DMS53 (cell line): ENCODE measurements at places on chromosomes 5 and 9.
A peak's percentile ranks its signal among the peaks of the same experiment; 100 is the strongest.

- no peak for DNase-seq
Measured at GRCh38 chr9:106358331-106358730, 504.6 kb upstream of the ZNF462 start.

DNA sequence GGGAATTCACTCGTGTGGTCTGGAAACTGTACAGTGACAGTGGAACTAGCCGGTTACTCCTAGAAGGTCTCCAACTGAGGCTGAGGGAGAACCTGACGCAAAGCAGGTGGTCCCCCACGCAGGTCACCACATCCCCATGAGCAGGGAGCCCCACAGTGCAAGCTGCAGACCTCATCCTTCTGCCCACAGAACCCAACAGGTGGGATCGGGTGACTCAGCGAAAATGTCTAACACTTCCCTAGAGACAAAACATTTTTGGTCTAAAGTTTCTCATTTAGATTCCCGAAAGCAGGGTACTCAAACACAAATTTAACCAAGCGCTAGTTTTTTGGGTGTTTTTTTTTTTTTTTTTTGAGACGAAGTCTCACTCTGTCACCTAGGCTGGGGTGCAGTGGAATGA, 62.4 kb upstream of the RETREG1 start:
- DNase-seq: no peak

DNA sequence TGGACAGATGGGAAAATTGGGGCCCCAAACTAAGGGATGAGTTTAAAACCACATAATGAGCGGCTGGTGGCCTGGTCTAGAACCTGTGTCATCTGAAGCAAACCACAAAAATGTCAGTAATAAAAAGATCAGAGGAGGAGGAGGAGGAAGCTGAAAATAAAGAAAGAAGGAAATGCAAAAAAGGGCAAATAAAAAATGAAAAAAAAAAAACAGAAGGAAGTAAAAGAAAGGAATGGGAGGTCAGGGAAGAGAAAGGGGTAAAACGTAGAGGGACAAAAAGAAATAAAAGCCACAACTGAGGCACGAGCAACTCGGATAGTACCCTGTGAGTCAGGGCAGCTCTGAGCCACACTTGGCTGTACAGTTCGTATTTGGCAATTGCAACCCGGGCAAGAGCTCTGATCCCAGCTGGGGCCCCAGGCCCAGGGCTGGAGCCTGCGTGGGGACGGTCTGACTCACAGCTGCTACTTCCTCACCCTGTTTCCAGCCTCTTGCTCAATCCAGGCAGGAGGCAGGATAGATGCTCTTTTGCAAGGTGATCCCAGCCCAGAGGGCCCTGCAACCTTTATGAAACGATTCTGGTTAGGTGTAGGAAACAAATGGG, 137.9 kb upstream of the TRIM32 start:
- DNase-seq: no peak

GRCh38 chr9:113578882-113579282, 115.4 kb downstream of the RGS3 start:
- peak; percentile 69 for DNase-seq

DNA sequence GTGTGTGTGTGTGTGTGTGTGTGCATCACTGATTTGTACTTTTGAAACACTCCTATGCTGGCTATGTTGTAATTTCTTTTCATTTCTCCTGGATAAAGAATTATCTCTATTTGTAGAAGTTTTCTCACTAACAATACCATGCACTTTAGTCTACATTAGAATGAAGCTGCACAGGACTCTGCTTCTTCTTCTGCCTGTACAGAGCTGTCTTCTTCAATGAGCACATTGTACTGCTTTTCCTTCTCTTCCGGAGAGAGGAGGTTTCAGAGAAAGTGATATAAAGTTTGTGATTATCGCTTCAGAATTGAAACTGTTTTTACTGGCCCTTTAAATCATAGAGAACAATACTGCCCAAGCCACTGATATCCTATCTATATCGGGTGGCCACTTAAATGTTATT, 677.0 kb downstream of the NR2F1-AS1 start:
- no peak for DNase-seq

DNA sequence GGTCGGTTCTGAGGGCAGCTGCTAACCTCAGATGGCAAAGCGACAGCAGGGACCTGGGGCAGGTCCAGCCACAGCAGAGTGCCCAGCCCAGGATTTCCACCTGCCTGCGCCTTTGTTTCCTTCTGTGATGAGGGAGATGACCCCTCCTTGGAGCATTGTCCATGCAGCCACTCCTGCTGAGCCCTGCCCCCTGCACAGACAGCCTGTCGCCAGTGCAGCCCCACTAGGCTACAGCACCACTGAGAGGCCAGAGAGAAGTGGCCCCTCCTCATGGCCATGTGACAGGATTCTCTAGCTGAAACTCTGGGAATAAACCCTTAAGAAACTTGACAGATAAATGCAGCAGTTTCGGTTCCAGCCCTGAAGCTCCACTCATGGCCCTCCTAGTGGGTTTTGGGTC, 10.5 kb upstream of the MRNIP start:
- DNase-seq: no peak

- no peak for DNase-seq
Measured at GRCh38 chr5:39176759-39177630, 42.4 kb downstream of the FYB1 start.

DNA sequence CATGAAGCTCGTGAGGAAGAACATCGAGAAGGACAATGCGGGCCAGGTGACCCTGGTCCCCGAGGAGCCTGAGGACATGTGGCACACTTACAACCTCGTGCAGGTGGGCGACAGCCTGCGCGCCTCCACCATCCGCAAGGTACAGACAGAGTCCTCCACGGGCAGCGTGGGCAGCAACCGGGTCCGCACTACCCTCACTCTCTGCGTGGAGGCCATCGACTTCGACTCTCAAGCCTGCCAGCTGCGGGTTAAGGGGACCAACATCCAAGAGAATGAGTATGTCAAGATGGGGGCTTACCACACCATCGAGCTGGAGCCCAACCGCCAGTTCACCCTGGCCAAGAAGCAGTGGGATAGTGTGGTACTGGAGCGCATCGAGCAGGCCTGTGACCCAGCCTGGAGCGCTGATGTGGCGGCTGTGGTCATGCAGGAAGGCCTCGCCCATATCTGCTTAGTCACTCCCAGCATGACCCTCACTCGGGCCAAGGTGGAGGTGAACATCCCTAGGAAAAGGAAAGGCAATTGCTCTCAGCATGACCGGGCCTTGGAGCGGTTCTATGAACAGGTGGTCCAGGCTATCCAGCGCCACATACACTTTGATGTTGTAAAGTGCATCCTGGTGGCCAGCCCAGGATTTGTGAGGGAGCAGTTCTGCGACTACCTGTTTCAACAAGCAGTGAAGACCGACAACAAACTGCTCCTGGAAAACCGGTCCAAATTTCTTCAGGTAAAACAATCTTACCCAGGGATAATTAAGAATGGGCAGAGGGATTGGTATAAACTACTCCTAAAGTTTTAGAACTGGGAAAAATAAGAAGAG, 12.9 kb downstream of the ITGA1 start:
- peak; percentile 89 for DNase-seq

DNA sequence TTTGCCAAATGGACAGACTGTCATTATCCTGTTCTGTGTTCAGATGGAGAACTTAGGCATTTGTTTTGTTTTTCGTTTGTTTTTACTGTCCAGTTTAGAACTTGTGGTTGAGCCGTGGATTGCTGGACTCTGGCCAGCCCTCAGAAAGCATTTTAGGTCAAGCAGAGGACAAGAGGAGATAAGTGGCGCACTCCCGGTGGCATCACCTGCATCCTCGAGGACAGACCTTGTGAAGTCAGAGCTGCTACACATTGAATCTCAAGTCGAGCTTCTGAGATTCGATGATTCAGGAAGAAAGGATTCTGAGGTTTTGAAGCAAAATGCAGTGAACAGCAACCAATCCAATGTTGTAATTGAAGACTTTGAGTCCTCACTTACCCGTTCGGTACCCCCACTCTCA, 8.9 kb downstream of the MTRR start:
- DNase-seq: peak; percentile 47

DNA sequence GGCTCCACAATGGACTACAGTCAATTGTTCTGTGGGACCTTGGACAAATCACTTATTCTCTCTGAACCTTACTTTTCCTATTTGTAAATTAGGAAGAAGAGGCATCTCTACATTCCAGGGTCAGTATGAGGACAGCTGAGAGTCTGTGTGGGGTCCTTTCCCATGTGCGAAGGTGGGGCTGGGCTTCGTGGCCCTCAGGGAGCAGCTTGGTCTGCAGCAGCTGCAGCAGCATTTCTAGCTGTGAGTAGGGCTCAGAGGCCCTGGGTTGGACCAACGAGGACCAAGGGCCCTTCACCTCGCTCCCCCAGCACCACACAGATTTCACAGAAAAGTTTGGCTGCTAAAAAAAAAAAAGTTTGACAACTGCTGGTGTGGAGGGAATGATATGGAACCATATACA, 9.4 kb upstream of the DDX41 start:
- DNase-seq: no peak

GRCh38 chr9:92196909-92197308, 81.7 kb upstream of the SPTLC1 start:
- no peak for DNase-seq

GRCh38 chr9:98883276-98883675, 60.4 kb upstream of the COL15A1 start:
- DNase-seq: no peak

GRCh38 chr5:127517110-127517479, 345 bp upstream of the PRRC1 start:
- peak; percentile 79 for DNase-seq

DNA sequence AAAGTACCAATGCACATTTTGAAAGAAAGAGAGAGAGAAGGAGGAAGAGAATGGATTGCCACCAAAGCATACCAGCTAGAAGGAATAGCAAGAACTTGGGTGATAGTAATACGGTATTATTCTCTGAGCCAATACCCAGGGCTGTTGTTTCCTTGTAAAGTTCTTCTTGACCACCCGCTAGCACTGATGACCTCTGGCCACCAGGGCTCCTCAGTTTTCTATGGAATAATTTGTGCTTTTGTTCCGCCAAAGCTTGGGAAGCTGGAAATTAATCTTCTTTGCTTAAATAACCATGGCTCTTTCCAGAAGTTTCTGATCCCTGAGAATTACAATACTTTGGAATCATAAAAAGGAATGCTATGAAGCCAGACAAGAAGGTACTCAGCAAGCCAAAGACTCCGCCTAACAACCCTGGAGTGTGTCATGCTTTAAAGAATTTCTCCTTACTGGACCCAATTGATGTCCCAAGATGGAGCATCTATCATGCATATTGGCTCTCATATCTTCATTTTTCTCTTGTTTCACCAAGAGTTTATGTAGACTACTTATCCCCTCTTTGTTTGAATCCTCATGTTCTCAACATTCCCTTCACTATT, 29.8 kb downstream of the OR2K2 start:
- DNase-seq: no peak

DNA sequence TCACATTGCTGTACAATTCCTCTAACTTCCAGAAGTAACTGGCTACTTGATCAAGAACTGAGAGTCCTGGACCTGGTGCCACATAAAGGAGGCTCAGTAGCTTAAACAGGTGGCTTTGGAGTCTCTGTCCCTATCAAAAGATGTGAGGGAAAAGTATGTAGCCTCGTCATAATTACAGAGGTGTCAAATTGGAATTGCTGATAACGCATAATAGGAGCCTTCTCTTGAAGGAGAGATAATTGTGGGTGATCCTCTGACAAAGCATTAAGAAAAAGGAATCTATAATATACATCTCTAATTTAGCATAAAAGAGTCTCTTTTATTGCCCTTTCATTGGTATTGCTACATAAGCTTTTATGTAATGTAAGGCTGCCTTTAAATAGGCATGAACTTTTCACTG, 1246.4 kb upstream of the CDH9 start:
- no peak for DNase-seq

DNA sequence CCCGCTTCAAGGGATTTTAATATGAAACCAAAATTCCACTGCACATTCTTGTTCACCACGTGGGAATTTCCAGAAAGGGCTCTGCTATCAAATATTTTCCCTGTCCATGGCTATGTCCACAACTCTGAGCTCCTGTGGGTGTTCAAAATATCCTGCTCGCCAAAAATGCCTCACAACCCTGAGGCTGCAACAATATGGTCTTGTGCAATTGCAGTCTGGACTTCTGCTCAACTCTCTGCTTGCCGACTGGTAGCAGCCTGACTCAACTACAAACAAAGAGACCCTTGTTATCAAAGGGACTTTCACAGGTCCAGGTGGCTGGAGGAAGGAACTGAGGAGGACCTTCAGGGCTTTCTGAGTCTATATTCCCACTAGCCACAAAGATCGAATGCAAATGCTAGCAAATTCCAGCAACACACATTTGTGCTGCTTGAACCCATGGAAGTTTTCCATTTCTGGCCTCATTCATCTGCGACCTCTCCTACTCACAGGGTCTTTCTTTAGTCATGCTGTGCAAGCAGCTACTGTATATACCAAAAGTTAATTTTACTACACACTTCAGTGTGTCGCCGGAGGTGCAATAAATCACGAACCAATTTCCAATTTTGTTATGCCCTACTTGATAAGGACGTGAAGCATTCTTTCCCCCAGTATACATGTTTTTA, 169.2 kb upstream of the SLC30A5 start:
- DNase-seq: no peak

- no peak for DNase-seq
Measured at GRCh38 chr5:133338504-133339355, 273.6 kb downstream of the FSTL4 start.

DNA sequence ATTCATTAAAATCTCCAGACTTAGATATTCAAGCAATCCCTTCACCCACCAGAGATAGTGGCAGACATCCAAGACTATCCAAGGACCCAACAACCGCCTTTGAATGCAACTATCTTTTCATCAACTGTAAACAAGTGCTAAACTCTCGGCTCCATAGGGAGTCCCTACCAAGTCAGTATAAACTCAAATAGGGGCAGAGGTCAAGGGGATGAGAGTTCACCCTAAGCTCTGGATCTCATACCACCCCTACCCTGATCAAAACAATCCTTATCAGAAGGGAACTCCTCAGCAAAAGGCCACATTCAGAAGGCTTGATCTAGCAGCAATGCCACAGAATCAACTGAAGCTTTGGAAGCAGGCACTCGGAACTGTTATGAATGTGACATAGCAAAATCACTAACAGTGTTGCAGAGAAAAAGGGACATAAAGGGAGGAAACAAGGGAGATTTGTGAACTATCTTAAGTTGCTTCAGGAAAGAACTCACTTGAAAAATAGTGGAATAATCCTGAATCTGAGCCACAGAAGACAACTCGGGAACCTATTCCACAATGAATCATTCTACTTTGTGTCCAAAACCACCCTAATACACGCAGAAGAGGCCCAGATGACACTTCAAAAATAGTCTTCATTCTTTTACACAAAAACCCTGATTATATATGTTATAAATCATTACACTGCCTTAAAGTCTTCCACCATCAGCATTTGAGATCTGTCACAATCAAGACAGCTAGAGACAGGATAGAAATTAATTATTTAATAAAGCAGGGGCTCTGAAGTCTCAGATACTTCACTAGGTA, 49.8 kb downstream of the NR6A1 start:
- no peak for DNase-seq

- peak; percentile 95 for DNase-seq
Measured at GRCh38 chr9:21802418-21803000, at the start of gene MTAP. TSS of gene MTAP (plus strand) at chr9:21802636. CDS start at chr9:21802749, 113 bp downstream.

DNA sequence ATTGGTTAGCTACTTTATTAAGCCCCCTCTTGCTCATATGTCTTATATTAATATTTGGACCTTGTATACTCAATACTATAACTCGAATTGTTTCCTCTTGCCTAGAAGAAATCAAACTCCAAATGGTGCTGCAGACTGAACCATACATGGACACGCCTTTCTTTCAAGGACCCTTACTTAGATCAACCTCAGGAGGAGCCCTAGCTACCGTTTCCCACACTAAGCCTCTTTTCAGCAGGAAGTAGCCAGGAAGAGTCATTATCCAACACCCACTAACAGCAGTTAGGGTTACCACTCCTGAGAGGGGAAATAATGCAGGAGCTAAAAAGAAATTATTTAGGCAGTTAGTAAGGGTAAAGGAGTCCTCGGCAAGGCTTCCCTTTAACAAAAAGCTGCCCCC, 243.8 kb upstream of the PUM3 start:
- no peak for DNase-seq

- DNase-seq: no peak
Measured at GRCh38 chr5:38888041-38888440, 42.2 kb downstream of the OSMR start.
